ENCODE measurements at places on chromosomes 13 and 19.

- no peak for DNase-seq
- H3K36me3 ChIP-seq = no peaks in the 10 kb centered on the region
- peaks cover 7% of the 10 kb centered on the region for H3K4me1 ChIP-seq
- H3K4me3 ChIP-seq = no peak overlapping the region
Measured at GRCh38 chr19:47390533-47391488, 28.5 kb downstream of the MEIS3 start.

DNA sequence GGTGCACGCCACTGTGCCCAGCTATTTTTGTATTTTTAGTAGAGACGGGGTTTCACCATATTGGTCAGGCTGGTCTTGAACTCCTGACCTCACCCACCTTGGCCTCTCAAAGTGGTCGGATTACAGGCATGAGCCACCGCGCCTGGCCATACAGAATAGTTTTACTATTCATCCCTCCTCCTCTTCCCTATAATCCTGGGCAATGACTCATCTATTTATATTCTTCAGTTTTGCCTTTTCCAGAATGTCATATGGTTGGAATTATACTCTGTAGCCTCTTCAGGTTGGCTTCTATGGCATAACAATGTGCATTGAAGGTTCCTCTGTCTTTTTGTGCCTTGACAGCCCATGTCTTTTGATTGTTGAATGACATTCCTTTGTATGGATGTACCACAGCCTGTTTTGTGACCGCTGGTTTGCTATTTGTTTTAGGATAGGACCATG is 22.2 kb upstream of the LRP3 start:
- no peaks in the 10 kb centered on the region for H3K27me3 ChIP-seq
- H3K36me3 ChIP-seq = no peaks in the 10 kb centered on the region
- peaks cover 29% of the 10 kb centered on the region for H3K4me1 ChIP-seq
- H3K27ac ChIP-seq = no peak overlapping the region

GRCh38 chr19:1106841-1107660 is 3.3 kb downstream of the GPX4 start:
- no peak overlapping the region for H3K4me3 ChIP-seq
- no peak for DNase-seq
- peaks cover 47% of the 10 kb centered on the region for H3K36me3 ChIP-seq
- no peaks in the 10 kb centered on the region for H3K27me3 ChIP-seq
- H3K27ac ChIP-seq = peak overlapping the region; percentile 10

DNA sequence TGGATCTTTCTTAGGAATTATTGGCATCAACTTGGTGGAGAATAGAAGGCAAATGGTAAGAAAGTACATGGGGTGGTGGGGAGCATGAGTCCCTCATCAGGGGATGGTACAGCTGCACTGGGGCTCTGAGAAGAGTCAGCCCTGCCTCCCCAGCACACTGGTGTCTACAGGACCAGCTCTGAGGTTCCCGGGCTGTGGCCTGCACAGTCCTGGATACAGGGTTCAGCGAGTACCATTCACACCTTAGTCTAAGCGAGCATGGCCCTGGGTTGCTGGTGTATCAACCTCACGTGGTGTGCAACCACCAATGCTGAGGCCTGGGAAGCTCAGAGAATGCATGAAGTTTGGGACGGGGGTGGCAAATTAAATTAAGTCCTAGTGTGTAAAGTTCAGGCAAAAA is 10.1 kb downstream of the TMEM255B start:
- no peaks in the 10 kb centered on the region for H3K36me3 ChIP-seq
- no peaks in the 10 kb centered on the region for H3K27me3 ChIP-seq
- no peak overlapping the region for H3K4me3 ChIP-seq
- no peaks in the 10 kb centered on the region for H3K4me1 ChIP-seq

DNA sequence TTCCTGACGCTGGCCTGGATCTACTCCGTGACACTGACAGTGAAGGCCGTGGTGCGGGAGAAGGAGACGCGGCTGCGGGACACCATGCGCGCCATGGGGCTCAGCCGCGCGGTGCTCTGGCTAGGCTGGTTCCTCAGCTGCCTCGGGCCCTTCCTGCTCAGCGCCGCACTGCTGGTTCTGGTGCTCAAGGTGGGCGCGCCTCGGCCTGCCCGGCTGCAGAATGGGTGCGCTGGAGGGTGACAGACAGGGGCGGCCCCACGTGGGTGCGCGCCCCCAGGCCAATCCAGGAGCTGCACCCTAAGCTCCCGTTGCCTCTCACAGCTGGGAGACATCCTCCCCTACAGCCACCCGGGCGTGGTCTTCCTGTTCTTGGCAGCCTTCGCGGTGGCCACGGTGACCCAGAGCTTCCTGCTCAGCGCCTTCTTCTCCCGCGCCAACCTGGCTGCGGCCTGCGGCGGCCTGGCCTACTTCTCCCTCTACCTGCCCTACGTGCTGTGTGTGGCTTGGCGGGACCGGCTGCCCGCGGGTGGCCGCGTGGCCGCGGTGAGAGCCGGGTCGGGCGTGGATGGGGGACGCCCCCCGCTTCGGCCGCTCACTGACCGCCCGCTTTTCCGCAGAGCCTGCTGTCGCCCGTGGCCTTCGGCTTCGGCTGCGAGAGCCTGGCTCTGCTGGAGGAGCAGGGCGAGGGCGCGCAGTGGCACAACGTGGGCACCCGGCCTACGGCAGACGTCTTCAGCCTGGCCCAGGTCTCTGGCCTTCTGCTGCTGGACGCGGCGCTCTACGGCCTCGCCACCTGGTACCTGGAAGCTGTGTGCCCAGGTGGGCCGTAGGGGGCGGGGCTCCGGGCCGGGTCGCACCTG is 7.2 kb downstream of the ABCA7 start:
- H3K4me1 ChIP-seq = peaks cover 44% of the 10 kb centered on the region
- no peaks in the 10 kb centered on the region for H3K27me3 ChIP-seq
- DNase-seq = no peak
- H3K27ac ChIP-seq = no peak overlapping the region
- no peak overlapping the region for H3K4me3 ChIP-seq

GRCh38 chr13:106695139-106695538 is 127.2 kb upstream of the ARGLU1 start:
- DNase-seq = no peak
- no peaks in the 10 kb centered on the region for H3K36me3 ChIP-seq
- no peak overlapping the region for H3K4me3 ChIP-seq
- H3K27me3 ChIP-seq = no peaks in the 10 kb centered on the region

GRCh38 chr19:18435842-18436670 is 1.9 kb downstream of the ISYNA1 start:
- H3K4me1 ChIP-seq = peaks cover 54% of the 10 kb centered on the region
- no peak overlapping the region for H3K27ac ChIP-seq
- no peak for DNase-seq
- H3K4me3 ChIP-seq = peak overlapping the region; percentile 68
- H3K36me3 ChIP-seq = peaks cover 12% of the 10 kb centered on the region
- H3K27me3 ChIP-seq = no peaks in the 10 kb centered on the region

DNA sequence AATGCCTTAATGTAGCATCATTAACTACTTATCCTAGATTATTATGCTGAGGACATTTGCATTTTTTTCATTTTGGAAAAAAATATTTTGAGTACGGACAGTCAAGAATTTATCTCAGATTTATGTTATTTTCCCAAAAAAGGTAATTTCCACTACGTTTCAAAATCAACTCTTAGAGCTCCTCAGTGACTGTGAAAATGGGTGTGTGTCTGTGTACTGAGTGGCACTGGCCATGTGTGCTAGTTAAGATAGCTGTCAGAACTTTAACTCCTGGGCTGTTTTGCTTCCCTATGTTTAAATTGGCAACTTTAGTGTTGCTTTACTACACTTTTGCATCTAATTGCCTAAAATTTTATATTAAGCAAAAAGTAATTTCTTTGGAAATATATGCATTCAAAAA is 927.4 kb downstream of the EFNB2 start:
- H3K36me3 ChIP-seq = no peaks in the 10 kb centered on the region
- H3K4me3 ChIP-seq = no peak overlapping the region
- no peaks in the 10 kb centered on the region for H3K4me1 ChIP-seq
- no peaks in the 10 kb centered on the region for H3K27me3 ChIP-seq
- no peak for DNase-seq

- no peaks in the 10 kb centered on the region for H3K27me3 ChIP-seq
- H3K4me1 ChIP-seq = peaks cover 46% of the 10 kb centered on the region
- DNase-seq = no peak
Measured at GRCh38 chr19:343941-344624, 513 bp downstream of the MIER2 start.

- no peak overlapping the region for H3K27ac ChIP-seq
- H3K36me3 ChIP-seq = peaks cover 44% of the 10 kb centered on the region
- no peak for DNase-seq
- no peaks in the 10 kb centered on the region for H3K27me3 ChIP-seq
Measured at GRCh38 chr13:41611385-41611784, 154.0 kb downstream of the RGCC start.

- H3K4me3 ChIP-seq = no peak overlapping the region
- no peak overlapping the region for H3K27ac ChIP-seq
- no peak for DNase-seq
- H3K4me1 ChIP-seq = no peaks in the 10 kb centered on the region
- no peaks in the 10 kb centered on the region for H3K36me3 ChIP-seq
Measured at GRCh38 chr13:44819245-44819644, 170.0 kb downstream of the NUFIP1 start.

GRCh38 chr13:99014522-99014921 is 36.7 kb upstream of the DOCK9 start:
- H3K27ac ChIP-seq = no peak overlapping the region
- no peaks in the 10 kb centered on the region for H3K36me3 ChIP-seq
- H3K4me1 ChIP-seq = peaks cover 21% of the 10 kb centered on the region
- no peak for DNase-seq

Measured in CD4-positive, alpha-beta T cell (primary cell).